GM12892 (cell line): ENCODE measurements at places on chromosomes 7 and 10.

DNA sequence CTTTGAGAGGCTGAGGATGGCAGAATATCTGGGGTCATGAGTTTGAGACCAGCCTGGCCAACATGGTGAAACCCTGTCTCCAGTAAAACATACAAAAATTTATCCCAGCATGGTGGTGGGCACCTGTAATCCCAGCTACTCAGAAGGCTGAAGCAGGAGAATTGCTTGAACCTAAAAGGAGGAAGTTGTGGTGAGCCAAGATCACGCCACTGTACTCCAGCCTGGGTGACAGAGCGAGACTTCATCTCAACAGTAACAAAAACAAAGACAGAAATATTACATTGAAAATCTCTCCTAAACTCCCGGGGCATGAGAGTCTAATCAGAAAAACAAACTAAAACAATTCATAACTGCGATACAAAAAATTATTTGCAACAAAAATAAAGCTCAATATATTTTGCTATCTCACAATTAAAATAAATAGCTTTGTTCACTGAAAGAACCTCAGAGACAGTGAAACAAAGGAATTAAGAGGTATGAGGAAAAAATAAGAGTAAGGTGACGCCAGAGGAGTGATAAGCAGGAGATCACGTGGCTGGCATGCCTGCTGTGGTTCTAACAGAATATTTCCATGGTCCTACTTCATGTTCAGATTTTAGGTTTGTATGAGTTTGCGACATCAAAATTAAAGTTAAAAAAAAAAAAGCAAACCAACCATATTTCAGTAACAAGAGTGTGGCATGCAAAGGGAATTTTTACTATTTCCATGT is 527.7 kb upstream of the POM121L12 start:
- DNase-seq: no peak

DNA sequence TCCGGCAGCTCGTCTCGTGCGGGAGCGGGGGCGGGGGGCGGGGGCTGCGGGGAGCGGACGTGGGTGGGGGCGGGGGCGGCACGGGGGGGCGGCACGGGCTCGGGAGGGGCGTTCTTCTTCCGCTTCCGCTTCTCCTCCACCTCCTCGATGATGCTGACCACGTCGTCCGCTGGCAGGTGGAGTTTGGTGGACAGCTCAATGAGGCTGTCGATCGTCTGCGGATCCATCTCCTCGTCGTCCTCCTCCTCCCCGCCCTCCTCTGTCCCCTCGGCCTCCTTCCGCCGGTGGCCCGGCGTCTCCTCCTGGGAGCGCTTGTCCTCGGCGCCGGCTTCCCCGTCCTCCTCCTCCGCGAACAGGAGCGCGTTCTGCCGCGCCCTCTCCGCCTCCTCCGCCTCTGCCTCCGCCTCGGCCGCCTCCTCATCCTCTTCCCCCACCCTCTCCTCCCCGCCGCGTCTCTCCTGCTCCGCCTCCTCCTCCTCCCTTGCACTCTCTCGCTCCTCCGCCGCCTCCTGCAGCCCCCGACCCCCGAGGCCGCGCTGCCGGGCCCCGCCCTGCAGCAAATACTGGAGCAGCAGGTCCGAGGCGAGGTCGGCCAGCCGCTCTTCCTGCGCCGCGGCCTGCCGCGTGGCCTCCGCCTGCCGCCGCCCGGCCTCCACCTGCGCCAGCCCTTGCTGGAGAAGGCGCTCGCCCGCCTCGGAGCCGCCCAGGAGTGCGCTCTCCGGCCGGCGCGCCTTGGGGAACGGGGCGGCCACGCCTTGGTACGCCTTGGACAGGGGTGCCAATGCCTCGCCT is 1.9 kb downstream of the VGF start:
- DNase-seq: no peak

GRCh38 chr10:58675321-58675720 is 162.6 kb downstream of the BICC1 start:
- DNase-seq: no peak

DNA sequence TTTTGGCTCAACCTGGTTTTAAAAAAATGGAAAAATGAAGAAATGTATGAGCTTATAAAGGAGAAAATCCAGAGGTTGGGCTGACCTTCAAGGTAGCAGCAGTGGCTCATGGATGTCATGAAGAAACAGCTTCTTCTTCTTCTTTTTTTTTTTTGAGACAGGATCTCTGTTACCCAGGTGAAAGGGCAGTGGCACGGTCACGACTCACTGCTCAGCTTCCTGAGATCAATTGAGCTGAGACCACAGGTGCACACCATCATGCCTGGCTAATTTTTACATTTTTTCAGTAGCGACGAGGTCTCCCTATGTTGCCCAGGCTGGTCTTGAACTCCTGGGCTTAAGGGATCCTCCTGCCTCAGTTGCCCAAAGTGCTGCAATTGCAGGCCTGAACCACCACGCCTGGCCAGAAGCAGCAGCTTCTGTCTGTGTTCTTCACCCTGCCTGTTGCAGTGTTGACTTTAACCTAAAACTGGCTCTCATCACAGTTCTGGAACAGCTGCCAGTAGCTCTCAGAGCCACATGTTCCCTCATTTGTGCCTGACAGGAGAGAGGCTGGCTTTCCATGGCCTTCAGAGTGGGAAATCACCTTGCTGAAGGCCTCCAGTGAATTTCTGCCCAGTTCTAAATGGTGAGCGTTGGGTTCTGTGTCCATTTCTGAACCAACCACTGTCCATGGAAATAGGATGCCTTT is 117.7 kb downstream of the PFKFB3 start:
- no peak for DNase-seq

- no peak for DNase-seq
Observed at GRCh38 chr10:11625019-11625735, 13.7 kb upstream of the USP6NL start.

GRCh38 chr7:98617051-98617959 is at the start of gene NPTX2:
Gene NPTX2, plus strand, starts transcription at chr7:98617285. Its CDS starts 177 bp downstream, at chr7:98617462.
- no peak for DNase-seq

DNA sequence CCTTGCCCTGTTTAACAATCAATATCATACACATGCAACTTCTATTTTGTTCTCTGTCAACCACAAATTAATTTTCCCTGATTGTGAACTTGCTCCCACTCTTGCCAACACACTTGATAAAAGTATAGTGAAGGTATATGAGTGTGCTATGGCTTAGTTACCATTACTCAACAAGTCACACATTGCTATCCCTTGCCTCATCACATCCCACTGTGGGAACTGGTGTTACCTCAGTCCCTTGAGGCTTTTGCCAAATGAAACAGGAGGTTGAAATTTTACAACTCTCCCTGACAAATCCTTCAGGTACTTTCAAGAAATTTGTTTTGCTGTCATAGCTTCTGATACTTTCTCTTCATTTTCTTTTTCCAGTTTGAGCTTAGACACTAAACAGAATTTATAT is 472.5 kb upstream of the SEMA3D start:
- DNase-seq: no peak

DNA sequence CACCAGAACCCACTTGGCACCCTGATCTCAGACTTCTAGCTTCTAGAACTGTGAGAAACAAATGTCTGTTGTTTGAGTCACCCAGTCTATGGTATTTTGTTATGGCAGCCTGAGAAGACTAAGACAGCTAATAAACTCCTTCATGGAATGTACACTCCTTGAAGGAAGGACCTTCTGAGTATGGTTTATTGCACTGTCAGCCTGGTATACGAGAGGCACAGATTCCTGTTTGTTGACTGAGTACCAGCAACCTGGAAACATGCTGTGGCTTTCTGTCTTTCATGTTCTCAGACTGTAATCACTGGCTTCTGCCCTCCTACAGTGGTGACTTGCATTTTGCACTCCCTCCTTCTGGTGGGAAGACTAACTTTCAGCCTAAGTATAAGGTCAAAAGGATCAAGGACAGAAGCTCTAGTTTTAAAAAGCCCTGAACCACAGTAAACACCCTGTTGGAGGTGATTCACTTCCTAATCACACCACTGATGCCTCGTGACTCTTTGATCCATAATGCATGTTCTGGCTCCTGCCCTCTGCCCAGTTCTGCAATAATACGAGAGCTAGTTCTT is 319.0 kb upstream of the NPSR1 start:
- no peak for DNase-seq

GRCh38 chr7:93117852-93118530 is at the start of gene SAMD9:
Gene SAMD9, minus strand, starts transcription at chr7:93117979. Its CDS starts 11,882 bp downstream, at chr7:93106097.
- DNase-seq: peak; percentile 43

DNA sequence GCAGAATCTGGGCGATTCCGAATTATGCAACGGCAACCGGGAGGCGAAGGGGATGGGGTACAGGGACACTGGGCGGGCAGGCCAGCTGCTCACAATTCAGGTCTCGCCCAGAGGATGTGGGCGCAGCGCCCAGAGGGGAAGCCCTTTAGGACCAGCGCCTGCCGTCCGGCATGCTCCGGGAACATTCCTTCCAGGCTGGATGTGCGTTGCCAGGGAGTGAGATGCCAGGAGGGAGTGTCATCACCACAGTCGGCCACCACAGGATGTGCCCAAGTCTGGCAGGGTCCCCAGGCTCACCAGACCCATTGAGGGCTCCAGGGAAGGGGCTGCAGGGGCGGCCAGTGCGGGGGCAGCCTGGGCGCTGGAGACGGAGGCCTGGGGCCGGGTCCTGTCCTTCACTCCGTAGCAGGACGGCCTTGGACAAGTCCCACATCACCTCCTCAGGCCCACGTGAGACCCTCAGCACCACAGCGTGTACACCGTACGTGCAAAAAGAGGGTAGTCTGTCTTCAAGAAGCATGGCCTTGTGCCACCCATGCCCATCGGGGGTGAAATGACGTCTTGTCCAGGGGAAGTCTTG is 63.9 kb downstream of the FOXL3 start:
- DNase-seq: no peak

DNA sequence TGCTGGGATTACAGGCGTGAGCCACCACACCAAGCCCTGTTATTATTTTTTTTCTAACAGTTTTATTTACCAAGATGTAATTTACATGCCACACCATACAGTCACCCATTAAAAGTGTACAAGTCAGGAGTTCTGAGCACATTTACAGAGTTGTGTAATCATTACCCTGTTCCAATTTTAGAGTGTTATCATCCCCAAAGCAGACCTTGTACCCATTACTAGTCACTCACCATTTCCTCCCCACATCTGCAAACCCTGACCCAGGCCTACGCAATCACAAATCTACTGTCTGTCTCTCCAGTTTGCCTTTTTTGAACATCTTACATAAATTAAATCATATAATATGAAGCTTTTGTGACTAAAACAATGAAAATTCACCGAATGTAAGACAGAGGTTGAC is 402.9 kb upstream of the FOXK1 start:
- DNase-seq: no peak

DNA sequence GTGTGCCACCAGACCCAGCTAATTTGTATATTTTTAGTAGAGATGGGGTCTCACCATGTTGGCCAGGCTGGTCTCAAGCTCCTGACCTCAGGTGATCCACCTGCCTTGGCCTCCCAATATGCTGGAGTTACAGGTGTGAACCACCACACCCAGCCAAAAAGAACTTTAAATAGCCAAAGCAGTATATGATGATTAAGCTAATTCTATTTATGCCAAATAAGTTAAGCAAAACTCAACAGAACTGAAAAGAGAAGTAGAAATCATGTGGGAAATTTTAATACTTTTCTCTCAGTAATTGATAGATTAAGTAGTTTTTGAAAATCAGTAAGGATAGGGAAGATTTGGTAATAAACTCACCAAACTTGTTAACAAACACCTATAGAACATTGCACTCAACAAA is 24.5 kb upstream of the RHEB start:
- DNase-seq: no peak

DNA sequence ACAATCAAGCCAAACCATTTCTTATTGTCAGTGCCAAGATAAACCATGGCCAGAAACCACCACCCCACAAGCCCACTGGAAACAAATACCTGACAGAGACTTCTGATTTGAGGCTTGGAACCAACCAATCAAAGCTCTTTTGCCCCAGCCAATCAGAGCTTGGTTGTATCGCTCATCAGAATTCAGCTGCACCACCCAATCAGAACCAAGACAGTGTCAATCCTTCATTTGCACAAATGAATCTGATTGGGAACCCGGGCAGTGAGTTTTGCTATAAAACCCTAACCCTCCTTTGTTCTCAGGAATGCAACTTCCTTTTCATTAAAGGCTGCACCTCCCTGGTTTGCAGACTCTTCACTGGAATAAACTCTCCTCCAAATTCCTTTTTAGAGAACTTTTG is 87.4 kb downstream of the ELAPOR2 start:
- DNase-seq: no peak

- no peak for DNase-seq
Observed at GRCh38 chr10:22326145-22326702, 5.3 kb downstream of the BMI1 start.

- no peak for DNase-seq
Observed at GRCh38 chr7:15805891-15806290, 119.4 kb upstream of the MEOX2 start.
